ENCODE measurements at places on chromosomes 6 and 20.

GRCh38 chr20:19758133-19758500 lies at the start of gene RIN2:
Gene RIN2 (plus strand): TSS chr20:19758258. CDS start chr20:19889602, 131,344 bp downstream.
- DNase-seq = no peak

GRCh38 chr6:99233219-99233618 lies 116.3 kb downstream of the FAXC start:
- no peak for DNase-seq

GRCh38 chr20:14882846-14883245 lies 545.4 kb upstream of the FLRT3 start:
- no peak for DNase-seq

- no peak for DNase-seq
These were observed 56.7 kb downstream of the TRIM27 start for GRCh38 chr6:28867086-28867409.

GRCh38 chr20:51542571-51543421 lies at the start of gene NFATC2:
Gene NFATC2 (minus strand): TSS chr20:51542719. CDS start chr20:51542499, 220 bp downstream.
- DNase-seq = no peak

GRCh38 chr6:158662954-158663624 lies 13.2 kb downstream of the SYTL3 start:
- no peak for DNase-seq

GRCh38 chr6:148617530-148617929 lies 129.3 kb upstream of the UST start:
- no peak for DNase-seq

DNA sequence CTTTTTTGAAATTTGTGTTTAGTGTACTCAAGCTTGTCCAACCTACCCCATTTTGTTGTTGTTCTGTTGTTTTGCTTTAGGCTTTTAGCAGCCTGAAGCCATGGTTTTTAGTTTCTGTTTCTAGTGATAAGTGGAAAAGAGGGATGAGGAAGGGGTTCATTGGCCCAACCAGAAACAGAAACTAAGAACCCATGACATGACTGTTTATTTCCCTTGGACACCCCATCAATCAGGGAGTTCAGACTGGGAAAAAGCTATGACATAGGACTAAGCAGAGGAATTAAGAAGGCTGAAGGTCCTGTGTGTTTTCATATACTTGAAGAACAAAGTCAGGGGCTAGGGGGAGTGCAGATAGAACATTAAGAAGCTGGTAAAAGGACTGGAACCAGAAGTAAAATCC lies 194.5 kb upstream of the THEMIS start:
- DNase-seq = no peak

DNA sequence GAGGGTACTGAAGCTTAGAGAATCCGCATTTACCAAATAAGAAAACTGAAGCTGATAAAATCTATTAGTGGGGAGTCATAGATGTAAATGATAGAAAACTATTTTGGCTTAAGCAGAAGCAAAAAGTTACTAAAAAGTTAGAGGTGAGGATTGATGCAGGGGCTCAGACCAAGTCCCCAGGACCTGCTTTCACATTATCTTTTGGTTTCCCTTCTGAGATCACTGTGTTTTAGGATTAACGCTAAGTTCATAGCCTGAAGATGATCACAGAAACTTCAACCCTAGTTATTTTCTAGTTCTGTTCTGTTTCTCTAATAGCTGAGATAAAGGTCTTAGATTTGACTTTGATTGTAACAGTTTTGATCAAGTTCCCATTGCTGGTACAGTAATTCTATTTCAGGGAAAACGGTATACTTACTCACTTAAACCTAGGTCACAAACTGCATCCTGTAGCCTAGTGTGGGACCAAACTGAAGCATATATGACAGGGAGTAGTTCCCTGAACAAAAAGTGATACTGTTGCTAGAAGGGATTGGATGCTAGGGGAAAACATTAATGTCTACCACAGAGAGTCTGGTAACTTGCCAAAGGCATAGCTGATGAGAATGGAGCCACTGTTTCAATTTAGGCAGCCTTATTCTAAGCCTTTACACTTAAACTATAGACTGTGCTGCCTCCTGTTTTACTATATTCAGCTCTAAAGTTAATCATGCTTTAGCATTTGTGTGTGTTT lies 13.1 kb downstream of the CYB5R4 start:
- no peak for DNase-seq

GRCh38 chr6:111418971-111419693 lies 63.9 kb downstream of the REV3L start:
- no peak for DNase-seq

DNA sequence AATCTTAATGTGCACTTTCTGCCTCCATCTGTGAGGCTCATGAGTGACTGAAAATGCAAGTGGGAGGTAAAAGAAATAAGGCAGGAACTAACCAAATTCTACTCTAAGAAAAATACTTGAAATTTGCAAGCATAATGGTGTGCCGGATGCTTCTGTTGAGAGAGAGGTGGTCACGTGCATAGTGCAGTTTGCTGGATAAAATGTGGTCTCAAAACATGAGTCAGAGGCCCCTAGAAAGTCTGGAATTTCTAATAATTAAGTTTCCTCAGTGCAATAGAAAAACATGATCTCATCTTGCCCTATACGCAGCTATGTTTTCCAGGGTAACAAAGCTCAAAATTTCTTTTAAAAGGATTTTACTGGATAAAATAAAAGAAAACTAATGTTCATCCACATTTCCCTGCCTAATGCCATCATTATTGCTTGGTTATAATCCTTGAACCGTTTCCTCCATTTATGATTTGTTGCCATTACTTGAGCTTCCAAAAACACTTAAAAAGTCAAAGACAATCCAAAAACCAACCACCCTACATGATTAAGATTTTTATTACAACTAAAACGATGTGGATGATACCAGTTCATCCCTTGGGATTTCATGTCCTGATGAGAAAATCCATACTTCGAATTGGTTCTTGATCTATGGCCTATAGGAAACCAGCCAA lies 351.7 kb upstream of the ARID1B start:
- DNase-seq = no peak

DNA sequence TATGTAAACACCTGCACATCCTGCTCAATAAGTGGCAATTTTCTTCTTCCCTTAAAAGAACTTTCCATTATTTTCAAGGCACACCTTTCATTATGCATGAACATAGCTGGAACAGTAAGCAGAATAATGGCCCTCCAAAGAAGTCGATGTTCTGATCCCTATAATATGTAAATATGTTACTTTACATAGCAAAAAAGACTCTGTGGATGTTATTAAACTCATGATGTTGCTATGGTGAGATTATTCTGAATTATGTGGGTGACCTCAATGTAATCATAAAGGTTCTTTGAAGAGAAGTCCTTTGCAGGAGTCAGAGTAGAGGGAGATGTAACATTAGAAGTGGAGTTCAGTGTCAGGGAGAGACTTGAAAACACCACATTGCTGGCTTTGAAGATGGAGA lies 299.9 kb upstream of the PLN start:
- no peak for DNase-seq

GRCh38 chr20:35359335-35359950 lies 52.3 kb downstream of the UQCC1 start:
- no peak for DNase-seq

GRCh38 chr20:62827311-62828038 lies 10.6 kb downstream of the COL9A3 start:
- DNase-seq = no peak

- DNase-seq = no peak
These were observed 55.0 kb downstream of the PPP1R3G start for GRCh38 chr6:5139828-5140771.

GRCh38 chr6:169976301-169977081 lies 225.1 kb downstream of the ERMARD start:
- DNase-seq = no peak

DNA sequence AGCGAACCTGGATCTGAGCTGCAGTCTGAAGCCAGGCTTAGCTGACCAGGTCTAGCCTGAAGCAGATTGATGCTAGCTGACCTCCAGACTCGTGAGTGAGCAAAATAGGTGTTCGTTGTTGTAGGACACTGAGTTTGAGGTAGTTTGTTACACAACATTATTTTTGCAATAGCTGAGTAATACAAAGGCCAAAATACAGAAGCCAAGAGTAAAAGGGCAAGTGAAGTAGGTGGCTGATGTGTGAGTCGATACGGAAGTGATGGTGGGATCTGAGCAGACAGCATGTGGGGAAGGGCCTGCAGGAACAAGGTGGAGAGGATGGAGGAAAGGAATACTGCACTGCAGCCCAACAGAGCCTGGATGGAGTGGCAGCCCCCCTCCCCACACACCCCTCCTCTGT lies 8.5 kb upstream of the SPATS1 start:
- DNase-seq = no peak

DNA sequence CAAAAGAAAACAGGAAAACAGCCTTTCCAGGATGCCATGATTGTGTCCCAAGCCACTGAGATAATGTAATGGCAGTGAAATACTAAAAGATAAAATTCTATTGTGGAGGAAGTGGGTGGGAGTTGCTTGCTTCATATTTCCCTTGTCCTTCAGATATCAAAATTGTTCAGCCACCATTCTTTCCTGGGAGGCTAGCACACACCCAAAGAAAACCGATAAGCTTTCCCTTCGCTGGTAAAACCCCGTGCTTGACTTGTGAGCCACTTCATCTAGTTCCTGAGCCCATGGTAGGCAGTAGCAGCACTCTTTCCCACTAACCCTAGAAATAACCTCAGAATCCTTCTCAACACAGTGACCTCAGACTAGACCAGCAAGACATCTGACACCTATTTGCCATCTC lies 357.4 kb upstream of the PLCB4 start:
- no peak for DNase-seq

GRCh38 chr6:142395266-142395665 lies 93.5 kb downstream of the ADGRG6 start:
- no peak for DNase-seq

- no peak for DNase-seq
These were observed 540.2 kb downstream of the PRKN start for GRCh38 chr6:162187168-162187935.

GRCh38 chr6:132623106-132623845 lies 799 bp downstream of the TAAR2 start:
- DNase-seq = no peak

- DNase-seq = no peak
These were observed 173.3 kb upstream of the TNFAIP3 start for GRCh38 chr6:137693711-137694110.

DNA sequence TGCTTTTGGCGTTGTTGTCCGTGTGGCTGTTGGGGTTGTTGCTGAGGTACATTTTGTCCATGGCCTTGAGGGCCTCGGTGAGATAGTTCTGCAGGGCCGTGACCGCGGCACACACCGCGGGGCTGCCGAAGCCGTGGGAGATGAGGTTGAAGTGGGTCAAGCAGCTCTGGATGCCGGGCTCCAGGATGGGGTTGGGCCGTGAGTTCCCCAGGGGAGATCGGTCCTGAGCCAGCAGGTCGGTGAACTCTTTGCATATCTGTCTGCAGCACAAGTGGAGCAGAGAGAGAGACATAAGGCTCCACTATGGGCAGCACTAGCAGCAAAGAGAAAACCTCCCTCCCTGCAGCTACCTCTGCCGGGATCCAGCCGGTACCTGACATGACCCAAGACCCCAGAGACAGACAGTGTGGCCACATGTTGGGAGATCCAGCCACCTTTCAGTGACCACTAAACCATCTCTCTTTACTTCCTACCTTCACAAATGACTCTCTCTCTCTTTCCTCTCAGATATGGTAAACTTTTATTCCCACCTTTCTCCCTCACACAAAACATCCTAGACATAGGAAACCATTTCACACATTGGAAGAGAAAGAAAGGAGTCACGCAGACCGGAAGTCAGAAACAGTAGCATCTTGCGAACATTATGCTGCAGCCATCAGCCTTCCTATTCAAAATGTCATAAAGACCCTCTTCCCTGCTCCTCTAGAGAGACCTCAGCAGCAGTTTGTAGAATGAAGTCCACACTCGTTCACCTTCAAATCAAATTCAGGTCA lies 16.2 kb downstream of the TFAP2A start:
- DNase-seq = no peak

- DNase-seq = no peak
These were observed 73.8 kb downstream of the CDK19 start for GRCh38 chr6:110741517-110741916.

DNA sequence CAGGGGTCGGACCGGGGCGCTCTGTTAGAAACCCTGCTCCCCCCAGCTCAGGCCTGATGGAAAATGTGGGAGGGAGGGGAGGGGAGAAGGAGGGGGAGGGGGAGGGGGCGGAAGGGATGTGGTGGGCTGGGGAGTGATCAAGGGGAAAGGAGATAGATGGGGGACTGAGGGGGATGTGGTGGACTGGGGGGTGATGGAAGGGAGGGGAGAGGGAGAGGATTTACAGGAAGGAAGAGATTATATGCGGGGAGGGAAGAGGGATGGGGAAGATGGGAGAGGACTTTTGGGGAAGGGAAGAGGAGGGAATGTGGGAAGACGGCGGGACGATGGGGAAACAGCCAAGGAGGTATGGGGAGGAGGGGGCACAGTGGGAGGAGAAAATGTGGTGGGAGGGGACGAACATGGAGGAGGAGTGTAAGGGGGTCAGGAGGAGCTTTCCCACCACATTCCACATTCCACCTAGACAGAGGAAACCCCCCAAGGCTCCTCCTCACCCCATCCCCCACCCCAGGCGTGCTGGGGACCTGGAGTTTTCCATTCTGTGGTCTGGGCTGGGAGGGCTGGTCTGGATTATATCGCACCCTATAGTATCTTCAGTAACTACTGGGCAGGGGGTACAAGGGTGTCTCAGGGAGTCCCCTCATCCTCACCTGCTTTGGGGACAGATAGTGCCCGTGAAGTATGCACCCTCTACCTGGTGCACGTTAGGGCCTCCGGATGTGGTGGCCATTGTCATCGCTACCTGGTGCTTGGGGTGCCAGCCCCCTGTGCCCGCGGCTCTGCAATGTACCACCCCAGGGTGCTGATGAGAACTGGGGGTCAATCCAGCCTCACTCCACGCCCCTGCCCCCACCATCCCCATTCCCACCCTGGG lies 578 bp upstream of the PTGIS start:
- DNase-seq = no peak

GRCh38 chr6:148438632-148439031 lies 96.0 kb downstream of the SASH1 start:
- no peak for DNase-seq

GRCh38 chr6:15672818-15673217 lies 10.0 kb upstream of the DTNBP1 start:
- DNase-seq = no peak

GRCh38 chr6:88574031-88574430 lies 389.4 kb downstream of the RNGTT start:
- DNase-seq = no peak

DNA sequence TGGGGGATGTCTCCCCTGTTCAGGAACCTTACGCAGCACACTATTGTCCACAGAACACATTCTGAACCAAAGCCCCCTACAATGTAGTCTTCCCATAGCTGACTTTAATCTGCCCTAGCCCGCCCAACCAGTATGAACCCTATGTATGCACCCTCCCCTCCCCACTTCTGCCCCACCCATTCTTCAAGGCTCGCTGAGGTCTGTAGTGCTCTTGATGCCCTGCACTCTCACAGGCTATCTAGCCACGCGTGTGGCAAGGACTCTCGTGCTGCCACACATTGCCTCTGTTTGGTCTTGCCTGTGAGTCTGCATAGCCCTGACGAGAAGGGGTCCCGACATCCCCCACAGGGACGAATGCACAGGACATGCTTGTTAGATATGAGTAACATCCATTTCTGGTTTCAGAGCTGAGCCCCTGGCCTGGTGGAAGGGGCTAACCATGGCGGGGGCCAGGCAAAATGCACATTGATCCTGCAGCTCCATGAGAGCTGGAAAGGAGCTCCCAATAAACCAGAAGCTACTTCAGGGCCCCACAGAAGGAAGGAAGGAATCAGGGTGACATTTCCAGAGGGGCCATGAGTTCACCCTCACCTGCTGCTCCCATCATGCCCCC lies 22.6 kb downstream of the MOCS1 start:
- DNase-seq = no peak

- DNase-seq = no peak
These were observed 35.4 kb upstream of the FOXA2 start for GRCh38 chr20:22619806-22620205.

- no peak for DNase-seq
These were observed 13.4 kb downstream of the ZNF318 start for GRCh38 chr6:43355862-43356590.

Data from NCI-H1436 treated with DMSO at 0.1 percent for 48 hours (cell line).